ENCODE measurements at places on chromosomes 7 and 10. TPM values are rescaled to one million over a fixed set of nuclear protein-coding genes. Genes with fewer than 3 reads are reported as not detected.

GRCh38 chr10:60662917-60663614 is 115.2 kb upstream of the CDK1 start:
- no peak for DNase-seq

DNA sequence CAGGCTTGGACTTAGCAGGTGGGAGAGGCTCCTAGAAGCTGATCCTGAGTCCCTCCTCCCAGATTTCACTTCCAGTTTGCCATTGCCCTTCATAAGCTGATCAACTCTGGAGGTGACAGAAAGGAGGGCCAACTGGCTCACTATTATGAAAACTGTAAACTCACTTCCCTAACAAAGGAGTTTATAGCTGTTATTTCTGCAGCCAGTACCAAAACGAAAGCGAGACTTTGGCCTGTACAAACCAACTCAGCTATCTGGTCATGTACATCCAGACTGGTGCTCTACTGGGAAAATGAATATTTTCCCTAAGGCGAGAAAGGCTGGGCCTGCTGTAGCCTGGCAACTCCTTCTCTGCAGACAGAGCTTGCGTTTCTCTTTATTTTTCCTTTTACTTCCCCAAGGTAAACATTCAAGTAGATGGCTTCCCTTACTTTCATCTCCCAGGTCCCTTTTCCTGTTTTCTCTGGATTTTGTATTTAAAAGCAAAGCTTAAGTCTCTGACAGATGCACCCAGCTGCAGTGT is 54.7 kb downstream of the GALNT17 start:
- no peak for DNase-seq

The CLDN12 gene
- 2.8 TPM for total RNA-seq

The CCL24 gene
- total RNA-seq = not detected

The CUX1 gene
- total RNA-seq = 8.6 TPM

- no peak for DNase-seq
Observed at GRCh38 chr10:33817605-33818004, 483.1 kb upstream of the NRP1 start.

The LHPP gene
- total RNA-seq = 13.0 TPM

The NPSR1 gene
- not detected for total RNA-seq

The SUN3 gene
- total RNA-seq = not detected

DNA sequence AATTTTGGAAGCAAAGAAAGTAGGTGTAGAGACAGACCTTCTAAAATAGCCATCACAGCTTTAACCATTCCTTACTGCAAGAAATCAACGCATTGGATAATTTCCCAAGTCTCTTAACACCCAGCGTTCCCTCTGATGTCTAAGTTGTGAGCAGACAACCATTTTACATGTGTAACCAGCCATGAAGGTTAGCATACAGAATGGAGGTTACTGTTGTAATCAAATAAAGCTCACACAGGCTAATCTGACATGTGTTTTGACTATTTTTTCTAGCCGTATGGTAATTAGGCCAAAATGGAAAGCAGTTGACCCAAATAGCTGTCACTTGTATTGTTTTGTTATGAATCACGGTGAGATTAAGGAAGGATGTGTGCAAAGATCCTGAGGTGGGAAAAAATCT is 336.4 kb downstream of the RNLS start:
- no peak for DNase-seq
